ENCODE measurements at places on chromosomes 12 and 14. TPM values are rescaled to one million over a fixed set of nuclear protein-coding genes. Genes with fewer than 3 reads are reported as not detected.

TEX52 gene
- not detected for total RNA-seq

PLA2G1B gene
- total RNA-seq = not detected

AMIGO2 gene
- 21.2 TPM for total RNA-seq

GRCh38 chr12:108861878-108862587 lies 4.7 kb upstream of the SSH1 start:
- DNase-seq = no peak

- DNase-seq = no peak
These were observed 302.1 kb upstream of the FBXO33 start for GRCh38 chr14:39734306-39734705.

DNA sequence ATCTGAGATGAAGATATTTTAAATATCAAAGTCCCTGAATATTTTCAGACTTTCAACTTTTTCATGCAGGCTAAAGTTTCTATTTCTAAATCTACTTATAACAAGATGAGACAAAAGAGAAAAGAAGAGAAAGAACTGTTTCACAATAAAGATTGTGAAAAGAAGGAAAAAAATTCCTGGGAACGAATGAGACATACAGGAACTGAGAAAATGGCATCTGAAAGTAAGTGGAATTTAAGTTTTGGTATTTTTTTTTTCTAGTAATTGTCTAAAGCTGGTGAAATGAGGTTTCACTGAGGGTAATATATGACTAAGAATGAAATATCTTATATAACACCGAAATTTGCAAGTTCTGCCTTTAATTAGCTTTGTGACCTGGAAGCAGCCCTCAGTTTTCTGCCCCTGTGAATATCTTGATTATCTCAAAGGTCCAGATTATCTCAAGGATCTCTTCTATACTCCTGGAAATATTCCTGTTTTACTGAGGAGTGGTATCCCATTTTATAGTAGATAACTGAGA lies 55.7 kb upstream of the PRPF39 start:
- DNase-seq = no peak

DNA sequence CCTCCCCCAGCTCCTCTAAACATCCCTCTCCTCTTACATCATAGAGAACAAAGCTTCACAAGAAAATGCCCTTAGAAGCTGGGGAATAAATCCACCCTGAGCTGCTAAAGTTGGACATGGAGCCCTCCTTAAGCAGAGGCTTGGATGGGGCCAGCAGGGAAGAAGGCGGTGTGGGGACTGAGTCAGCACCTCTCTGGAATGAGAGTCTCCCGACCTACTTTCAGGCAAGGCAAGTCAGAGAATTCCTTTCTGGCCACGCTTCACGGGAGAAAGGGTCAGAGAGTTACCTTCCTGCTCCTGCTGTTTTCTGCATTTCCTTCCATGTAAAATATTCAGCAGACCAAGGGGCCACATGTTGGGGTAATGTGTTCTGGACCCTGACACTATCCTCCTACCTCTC lies 113.3 kb upstream of the PRB2 start:
- DNase-seq = no peak

DNA sequence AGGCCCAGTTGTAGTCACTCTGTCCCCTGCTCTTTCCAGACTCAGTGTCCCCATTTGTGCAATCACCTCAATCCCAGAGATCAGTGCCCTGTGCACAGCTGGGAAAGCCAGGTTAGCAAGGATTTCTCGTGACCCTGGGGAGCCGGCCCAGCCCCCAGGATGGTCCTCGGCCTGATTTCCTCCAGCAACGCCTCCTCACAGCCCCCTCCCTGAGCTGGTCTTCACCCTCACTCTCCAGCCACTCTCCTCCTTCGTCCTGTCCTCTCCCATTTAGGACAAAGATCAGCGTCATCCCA lies 194.8 kb upstream of the C14orf180 start:
- DNase-seq = no peak

Measured in frontal cortex (tissue), 4 donors.